ENCODE measurements at places on chromosomes 11 and 22.

DNA sequence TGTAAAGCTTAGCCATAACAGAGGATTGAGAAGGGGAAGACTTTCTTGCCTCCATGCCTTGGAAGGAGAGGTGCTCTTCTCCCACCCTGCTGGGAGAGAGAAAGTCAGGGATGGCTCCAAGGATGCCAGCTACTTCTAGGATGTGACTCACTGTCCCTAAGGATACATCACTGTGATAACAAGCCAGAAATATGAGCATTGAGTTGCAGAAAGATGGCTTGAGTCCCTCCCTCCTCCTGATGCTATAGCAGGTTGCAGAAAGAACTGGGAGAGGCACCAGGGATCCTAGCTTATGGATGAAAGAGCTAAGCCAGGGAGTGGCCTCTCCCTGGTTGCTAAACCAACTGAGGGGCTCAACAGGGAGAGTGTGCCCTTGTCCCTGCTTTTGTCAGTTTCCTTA, 27.8 kb upstream of the FJX1 start:
- no peak for DNase-seq

- DNase-seq: peak; percentile 69
These were observed 19.8 kb upstream of the FJX1 start for GRCh38 chr11:35598254-35599125.

DNA sequence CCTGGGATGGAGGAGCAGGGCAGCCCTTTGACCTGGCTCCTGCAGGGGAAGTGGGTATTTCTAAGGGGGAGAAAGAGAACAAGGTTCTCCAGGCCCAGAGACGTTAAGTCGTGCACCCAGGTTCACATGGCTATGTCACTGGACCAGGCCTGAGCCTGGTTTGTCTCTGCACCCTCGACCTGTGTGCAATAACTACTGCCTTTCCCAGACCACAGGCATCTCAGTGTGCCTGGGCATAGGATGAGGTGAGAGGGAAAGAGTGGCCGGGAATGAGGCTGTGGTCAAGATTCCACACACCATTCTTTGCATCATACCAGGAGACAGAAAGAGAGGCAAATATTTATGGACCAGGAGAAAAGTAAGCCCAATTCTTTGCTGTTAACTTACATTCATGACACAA, 66.8 kb downstream of the PRR5L start:
- no peak for DNase-seq

GRCh38 chr22:20986365-20986764, 4.3 kb downstream of the LZTR1 start:
- no peak for DNase-seq

- DNase-seq: no peak
These were observed 56.3 kb downstream of the CD82 start for GRCh38 chr11:44621784-44622183.
